ENCODE measurements at places on chromosomes 1 and 21. TPM values are rescaled to one million over a fixed set of nuclear protein-coding genes. Genes with fewer than 3 reads are reported as not detected.

SMIM1 gene
- 1.8 TPM for total RNA-seq

PLA2G2C gene
- not detected for total RNA-seq

AQP10 gene
- total RNA-seq = 0.14 TPM

TOE1 gene
- 9.1 TPM for total RNA-seq

KCNA2 gene
- 0.08 TPM for total RNA-seq

SELL gene
- 9.9 TPM for total RNA-seq

TSPEAR gene
- total RNA-seq = not detected

S100A9 gene
- total RNA-seq = 603 TPM

FCRL2 gene
- 0.23 TPM for total RNA-seq

FCER1A gene
- total RNA-seq = 0.08 TPM

FAM151A gene
- 25.1 TPM for total RNA-seq

SYNC gene
- 0.23 TPM for total RNA-seq

AGTRAP gene
- total RNA-seq = 19.3 TPM

KRTAP12-2 gene
- not detected for total RNA-seq

SPRR3 gene
- total RNA-seq = not detected

MROH7 gene
- total RNA-seq = 2.8 TPM

SRSF11 gene
- total RNA-seq = 64.1 TPM

ENAH gene
- 8.4 TPM for total RNA-seq

NOS1AP gene
- 1.4 TPM for total RNA-seq

CEP104 gene
- 23.2 TPM for total RNA-seq

LYPD8 gene
- not detected for total RNA-seq

PDC gene
- not detected for total RNA-seq

KRTAP8-1 gene
- not detected for total RNA-seq

ST3GAL3 gene
- total RNA-seq = 11.4 TPM

OR10J1 gene
- not detected for total RNA-seq

DCST1 gene
- not detected for total RNA-seq

MPZ gene
- 0.37 TPM for total RNA-seq

QSOX1 gene
- 14.3 TPM for total RNA-seq

ZNF684 gene
- total RNA-seq = 8.5 TPM

OR2AK2 gene
- not detected for total RNA-seq

CLIC6 gene
- 0.05 TPM for total RNA-seq

CELA3A gene
- 0.23 TPM for total RNA-seq

MEX3A gene
- total RNA-seq = 1.3 TPM

F11R gene
- 80.4 TPM for total RNA-seq

ETV3L gene
- total RNA-seq = not detected

CCDC17 gene
- total RNA-seq = 0.89 TPM

LRRC52 gene
- not detected for total RNA-seq

A3GALT2 gene
- total RNA-seq = not detected

IFI44L gene
- 6.5 TPM for total RNA-seq

FCRL4 gene
- total RNA-seq = not detected

Measured in liver (tissue), 10 donors.